NCI-H1436 (cell line): ENCODE measurements at places on chromosomes 7 and 10.

DNA sequence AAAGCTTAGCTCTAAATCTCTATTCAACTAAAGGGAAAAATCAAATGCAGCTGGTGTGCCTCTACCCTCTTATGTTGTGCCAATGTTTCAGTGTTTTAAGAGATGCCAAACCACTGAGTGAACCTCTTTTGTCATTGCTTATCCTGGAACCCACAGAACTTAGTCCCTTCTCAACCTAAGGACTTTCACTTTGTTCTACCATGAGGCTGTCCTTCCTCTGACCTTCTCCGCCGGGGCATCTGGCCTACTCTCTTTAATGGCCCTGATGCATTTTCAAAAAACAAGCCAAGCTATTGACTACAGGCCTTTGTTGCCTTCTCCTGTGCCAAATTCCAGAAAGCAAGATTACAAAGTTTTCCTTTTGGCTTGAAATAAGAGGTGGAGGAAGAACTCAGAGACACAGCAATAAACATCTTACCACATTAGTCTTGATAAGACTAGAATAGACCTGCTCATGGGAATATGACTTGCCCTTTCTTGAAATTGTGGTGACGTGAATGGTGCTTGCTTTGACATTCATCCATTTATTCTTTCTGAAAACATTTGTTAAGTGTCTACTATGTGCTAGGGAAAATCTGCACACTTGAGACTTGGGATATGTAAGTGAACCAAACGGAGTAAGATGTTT, 253.2 kb upstream of the SMIM30 start:
- DNase-seq: no peak

DNA sequence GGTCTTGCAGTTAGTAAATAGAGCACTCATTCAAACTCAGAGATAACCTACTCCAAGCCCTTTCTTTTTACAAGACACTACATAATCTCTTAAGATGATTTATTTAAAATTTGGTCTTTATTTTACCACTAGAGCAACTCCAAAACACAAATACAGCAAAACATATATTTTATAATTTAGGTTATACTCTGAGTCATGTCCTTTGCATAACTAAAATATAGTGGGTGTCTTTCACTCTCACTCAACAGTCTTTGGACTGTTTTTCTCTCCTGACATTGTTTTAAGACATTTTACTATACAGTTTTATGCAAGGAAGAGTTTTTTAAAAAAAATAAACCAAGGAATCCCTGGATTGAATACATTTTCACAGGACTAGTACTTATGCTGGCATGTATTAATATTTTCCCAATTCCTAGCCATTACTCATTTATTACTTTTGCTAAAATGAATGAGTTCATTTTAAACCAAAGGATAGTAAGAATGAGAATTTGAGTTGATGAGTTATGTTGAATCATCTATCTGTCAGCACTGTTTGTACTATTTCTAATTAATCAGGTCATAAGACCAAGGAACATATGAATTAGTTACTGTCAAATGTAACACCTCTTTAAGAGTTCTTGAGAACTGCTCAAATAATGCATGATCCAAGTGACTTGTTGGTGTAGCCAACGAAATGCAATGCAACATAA, 303.1 kb upstream of the FZD1 start:
- no peak for DNase-seq

GRCh38 chr7:94655848-94656657, at the start of gene SGCE:
TSS of gene SGCE (minus strand) at chr7:94656133. CDS start at chr7:94656098, 35 bp downstream.
- peak; percentile 84 for DNase-seq

DNA sequence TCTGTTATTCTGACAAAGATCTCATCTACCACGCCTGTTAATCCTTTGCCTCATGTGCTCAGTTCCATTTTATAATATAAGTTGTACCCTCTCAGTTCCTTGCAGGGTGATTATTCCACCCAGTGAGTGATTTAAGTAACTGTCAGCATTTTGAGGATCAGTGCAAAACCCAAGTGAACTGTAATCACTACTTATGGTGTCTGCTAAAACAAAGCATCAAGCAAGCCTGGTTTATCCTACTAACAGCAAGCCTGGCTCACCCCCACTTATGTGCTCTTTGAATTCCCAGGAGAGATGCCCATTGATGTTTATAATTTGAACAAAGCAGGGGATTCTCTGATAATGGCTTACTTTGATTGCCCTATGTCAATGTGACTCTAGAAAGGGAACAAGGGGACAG, 186.8 kb upstream of the LRGUK start:
- DNase-seq: peak; percentile 75

DNA sequence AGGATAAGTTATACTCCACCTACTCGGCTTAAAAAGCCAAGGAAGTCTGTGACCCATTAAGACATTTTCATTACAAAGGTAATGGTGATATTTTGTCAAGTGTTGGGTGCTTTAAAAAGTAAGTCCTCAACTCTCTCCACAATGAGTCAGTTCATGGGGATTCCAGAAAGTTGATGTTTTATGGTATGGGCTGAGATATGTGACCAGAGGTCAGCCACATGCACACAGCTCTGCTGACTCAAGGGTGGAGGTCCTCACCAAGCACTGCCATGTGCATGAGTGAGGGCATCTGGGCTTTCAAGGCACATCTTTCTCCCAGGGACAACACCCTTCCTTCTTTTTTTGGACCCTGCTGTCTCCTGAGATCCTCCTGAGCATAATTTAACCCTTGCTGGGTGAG, 292.9 kb downstream of the PTEN start:
- no peak for DNase-seq
